Activated naive CD4-positive, alpha-beta T cell treated with anti-CD3 and anti-CD28 coated beads, Interleukin-2, amount 50 U/mL, for 16 hours (primary cell): ENCODE measurements at places on chromosomes 12 and 14.

DNA sequence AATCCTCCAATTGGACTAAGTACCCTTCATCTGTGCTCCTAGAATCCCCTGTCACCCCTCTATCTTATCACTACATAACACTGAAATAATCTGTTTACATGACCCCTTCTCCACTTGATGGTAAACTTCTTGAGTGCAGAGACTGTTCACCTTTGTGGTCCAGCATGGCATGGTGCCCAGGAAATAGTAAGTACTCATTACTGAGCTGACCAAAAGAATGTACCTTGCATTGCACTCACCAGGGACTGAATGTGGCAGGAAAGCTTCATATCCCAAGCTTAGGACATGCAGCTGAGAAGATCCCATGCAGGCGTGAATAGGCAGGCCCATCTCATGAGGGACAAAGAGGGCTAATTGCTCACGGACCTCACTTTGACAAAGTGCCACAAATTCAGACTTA is 1.4 kb upstream of the GARIN2 start:
- no peak for DNase-seq

- DNase-seq, result no peak
These were observed 326.3 kb downstream of the ZFP36L1 start for GRCh38 chr14:68466491-68466977.

DNA sequence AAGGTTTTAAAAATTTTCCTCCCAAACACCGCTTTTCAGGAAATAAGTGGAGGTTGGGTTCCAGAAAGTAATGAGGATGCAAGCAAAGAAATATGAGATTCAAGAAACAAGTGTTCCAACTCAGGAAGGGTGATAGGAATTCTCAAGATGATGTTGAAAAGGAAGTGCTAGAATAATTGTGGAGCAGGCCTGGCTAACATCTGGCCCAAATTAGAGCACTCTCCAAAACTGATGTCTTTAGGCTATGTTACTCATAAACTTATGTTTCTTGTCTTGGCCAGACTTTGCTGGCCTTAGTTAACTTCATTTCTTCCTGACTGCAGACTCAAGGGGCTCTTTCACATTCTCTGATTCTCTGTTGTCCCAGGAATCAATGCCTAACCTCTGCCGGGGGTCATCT is 116.3 kb downstream of the TMTC3 start:
- no peak for DNase-seq

DNA sequence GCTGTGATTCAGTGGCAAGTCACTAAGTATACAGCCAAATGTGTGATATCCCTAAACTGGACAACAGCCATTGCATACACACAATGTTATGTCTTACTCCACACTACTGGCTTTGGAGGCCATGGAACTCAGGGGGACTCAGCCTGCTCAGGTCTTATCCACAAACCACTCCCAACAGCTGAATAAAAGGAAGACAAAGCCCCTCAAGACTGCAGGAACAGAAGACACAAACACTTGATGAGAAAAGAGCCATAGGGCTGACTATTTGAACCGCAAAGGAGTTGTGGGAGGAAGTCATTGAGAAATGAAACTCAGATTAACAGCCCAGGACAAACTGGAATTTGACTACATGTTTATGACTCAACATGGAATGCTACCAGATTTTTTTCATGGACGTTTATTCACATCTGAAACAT is 40.9 kb downstream of the PTGER2 start:
- DNase-seq, result no peak

- DNase-seq, result no peak
These were observed 40.8 kb downstream of the CCDC88C start for GRCh38 chr14:91376547-91377477.

- DNase-seq, result no peak
These were observed 62.5 kb downstream of the ITPR2 start for GRCh38 chr12:26770239-26771070.

DNA sequence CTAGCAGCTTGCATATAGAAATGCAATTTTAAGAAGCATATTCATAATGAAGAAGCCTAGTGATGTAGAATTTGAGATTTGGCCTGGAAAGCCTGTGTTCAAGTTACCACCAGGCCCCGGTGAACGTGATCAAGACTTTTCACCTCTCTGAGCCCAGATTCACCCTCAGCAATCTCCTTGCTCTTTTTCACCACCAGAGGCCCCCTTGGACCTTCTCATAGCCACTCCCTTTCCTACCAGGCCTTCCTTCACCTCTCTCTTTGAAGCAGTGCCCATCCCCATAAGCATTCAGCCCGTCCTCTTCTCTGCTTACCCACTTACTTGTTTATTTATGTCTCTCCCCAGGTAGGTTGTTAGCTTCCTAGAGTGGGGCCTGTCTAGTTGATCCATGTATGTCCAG is 1280.9 kb downstream of the AACS start:
- DNase-seq, result no peak

DNA sequence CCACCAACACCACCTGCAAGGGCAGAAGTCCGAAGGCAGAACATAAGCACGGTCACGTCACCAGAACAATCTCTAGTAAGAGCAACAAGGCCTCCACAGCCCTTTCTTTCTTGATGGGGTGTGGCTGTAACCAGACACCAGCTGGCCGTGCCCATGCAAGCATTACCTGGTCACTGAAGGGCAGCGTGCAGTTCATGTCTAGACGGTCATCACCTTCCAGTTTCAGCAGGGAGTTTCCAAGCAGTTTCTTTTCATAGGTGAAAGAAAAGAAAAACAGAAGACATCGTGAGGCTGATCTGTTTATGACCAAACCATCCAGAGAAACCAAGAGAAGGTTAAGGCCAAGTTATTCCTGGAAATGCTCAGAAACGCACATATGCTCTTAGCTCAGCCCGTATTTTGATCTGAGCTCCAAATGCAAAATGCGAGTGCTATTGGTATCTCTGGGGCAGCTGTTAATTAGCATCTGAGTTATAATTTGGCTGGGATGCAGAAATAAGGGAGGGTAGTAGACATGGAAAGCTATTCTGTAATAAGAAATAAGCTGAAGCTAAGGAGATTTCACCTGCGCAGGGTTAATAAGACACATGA is 42.5 kb downstream of the PRKAB1 start:
- no peak for DNase-seq

GRCh38 chr14:76908834-76909233 is 82.6 kb downstream of the LRRC74A start:
- DNase-seq, result no peak

- no peak for DNase-seq
These were observed 1.4 kb downstream of the ADIPOR2 start for GRCh38 chr12:1692226-1692625.

- DNase-seq, result peak; percentile 29
These were observed 490 bp downstream of the SOS2 start for GRCh38 chr14:50230701-50231474.

GRCh38 chr12:58681730-58682129 is 238.6 kb downstream of the LRIG3 start:
- no peak for DNase-seq

DNA sequence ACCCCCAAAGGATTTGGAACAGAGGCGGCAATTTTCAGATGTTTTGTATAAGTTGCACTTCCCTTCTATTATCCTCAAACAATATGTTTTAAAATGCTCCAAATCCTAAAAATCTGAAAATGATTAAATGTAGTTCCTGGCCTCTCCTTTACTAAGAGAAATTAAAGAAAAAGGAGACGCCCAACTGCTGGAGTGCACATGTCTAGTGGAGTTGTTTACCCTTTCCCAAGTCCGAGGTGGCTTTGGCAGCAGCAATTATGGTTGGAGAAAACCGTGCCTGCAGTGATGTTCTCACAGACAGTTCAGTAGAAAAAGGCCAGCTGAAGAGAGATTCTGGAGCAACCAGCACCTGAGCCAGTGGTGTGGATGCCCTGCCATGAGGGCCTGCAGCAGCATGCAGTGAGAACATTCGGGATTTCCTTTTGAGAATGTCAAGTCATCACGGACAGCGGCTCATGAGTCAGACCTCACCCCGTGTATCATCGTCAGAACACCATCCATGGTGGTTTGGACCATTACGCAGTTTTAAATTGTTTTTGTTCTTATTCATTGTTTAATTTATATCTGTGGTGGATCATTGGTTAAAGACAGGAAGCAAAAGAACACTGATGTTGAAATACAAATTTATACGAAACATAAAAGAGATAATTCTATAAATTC is 179.0 kb upstream of the KRR1 start:
- no peak for DNase-seq

- no peak for DNase-seq
These were observed 20.4 kb downstream of the SAV1 start for GRCh38 chr14:50647753-50648152.

DNA sequence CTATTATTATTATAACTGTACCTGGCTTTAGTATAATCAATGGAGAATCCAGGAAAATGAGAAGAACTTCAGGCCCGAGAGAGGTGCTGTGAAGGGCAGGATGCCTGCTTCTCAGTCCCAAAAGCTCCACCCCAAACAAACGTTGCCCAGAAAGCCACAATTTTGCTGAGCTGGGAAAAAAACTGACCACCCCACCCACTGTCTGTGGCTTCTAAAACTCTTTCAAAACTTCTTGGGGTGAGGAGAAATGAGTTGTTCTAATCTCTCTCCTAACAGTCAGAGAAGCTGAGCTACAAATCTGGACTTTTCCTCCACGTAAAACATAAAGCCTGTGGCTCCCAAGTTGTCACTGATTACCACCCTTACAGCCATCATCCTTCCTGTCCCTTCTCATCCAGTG is 13.4 kb downstream of the VDR start:
- no peak for DNase-seq

DNA sequence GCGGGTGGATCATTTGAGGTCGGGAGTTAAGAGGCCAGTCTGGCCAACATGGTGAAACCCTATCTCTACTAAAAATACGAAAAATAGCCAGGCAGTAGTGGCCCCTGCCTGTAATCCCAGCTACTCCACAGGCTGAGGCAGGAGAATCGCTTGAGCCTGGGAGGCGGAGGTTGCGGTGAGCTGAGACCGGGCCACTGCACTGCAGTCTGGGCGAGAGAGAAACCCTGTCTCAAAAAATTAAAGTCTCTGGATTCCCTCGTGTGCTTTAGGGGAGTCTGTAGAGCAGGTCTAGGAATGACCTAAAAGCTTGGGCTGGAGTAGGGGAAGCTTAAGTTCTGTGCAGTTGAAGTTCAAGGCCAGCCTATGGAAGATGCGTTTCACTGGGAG is 697 bp upstream of the TULP3 start:
- no peak for DNase-seq

DNA sequence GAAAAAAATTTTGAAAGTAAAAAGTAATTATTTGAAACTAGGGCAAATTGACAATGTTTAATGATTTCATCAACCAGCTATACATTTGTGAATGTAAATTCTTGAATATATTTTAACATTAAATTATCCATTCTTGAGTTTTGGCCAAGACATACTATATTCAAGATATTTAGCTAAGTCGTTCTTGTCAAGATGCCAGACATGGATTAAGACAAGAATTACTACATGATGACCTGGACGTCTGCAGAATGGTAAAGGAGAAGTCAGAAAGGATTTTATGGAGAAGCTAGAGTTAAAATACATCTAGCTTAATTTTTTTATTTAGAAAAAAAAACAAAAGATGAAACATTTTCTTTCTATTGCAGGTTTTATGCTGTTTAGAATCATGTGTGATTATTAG is 255.8 kb downstream of the TMTC2 start:
- no peak for DNase-seq

DNA sequence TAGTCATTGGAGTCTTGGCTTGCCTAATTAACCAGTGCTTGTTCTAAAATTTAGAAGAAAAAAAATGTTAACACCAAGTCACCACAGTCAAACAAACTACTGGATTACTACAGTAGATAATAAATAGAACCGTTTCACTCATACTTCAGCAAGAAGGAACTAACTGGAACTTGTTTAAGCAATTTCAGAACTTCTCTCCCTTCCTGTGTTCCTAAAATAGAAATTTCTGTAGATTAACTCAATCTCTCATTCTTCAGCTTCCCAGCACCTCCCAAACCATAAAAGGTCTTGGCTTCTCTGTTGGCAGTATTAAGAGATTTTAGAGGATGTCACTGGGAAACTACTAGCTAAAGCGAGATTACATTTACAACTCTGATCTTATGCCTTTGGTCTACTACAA is 18.6 kb downstream of the GNS start:
- DNase-seq, result no peak

DNA sequence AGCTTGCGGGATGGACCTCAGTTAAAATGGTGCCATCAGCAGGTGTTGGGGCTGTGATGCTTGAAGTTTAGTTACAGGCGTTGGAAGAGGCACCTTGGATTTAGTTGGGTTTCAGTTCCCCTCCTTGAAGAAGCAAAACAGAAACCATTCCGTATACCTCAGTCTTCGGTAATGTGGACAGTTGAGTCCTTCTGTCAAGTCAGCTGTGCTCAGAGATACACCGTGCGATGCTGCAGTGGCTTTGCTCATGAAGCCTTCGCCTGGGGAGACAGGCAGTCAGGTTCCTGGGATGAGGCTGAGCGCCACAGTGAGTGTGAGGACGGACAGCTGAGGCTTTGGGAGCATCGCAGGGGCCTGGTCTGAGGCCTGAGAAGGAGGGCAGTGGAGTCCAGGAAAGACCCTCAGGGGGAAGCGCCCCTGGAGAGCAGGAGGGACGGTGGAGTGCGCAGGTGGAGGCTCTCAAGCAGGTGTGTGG is 7.4 kb downstream of the RAN start:
- no peak for DNase-seq

- DNase-seq, result no peak
These were observed 198.9 kb downstream of the ADGRD1 start for GRCh38 chr12:131152587-131152986.

DNA sequence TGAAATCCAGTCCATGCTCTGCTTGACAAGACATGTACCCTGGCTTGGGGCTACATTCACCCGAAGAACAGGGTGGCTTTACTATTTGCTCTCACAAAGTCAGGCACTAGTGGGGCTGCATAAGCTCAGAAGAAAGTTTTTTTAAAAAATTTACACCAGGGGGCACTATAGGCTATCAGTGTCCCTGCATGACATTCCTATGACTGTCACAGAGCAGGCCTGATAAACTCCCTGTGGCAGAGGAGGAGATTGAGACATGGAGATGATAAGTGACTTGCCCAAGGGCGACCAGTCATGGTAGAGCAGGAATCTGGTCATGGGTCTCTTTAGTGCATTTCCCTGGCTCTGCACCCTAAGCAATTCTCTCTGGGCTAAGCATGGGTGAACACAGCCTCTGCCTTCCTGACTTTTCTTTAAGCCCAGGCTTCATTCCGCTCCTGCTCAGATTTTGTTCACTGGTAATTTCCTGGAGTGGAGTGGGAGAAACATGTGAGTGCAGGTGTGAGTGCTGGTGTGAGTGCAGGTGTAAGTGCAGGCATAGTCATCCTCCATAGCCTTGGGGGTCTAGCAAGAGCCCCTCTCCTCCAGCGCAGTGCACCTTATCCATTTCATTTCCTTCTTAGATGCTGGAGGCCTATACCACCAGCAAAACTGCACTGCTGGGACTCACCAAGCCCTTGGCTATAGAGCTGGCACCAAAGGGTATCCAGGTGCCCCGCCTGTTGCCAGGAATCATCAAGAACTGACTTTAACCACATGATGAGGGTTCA is 91.6 kb downstream of the DHRS2 start:
- DNase-seq, result no peak
